ENCODE measurements at places on chromosomes 13 and 19. TPM values are rescaled to one million over a fixed set of nuclear protein-coding genes. Genes with fewer than 3 reads are reported as not detected.

GRCh38 chr13:42218576-42218975, 53.4 kb upstream of the AKAP11 start:
- no peak for DNase-seq

GRCh38 chr13:43389983-43390382, 366.6 kb downstream of the DNAJC15 start:
- DNase-seq = no peak

DNA sequence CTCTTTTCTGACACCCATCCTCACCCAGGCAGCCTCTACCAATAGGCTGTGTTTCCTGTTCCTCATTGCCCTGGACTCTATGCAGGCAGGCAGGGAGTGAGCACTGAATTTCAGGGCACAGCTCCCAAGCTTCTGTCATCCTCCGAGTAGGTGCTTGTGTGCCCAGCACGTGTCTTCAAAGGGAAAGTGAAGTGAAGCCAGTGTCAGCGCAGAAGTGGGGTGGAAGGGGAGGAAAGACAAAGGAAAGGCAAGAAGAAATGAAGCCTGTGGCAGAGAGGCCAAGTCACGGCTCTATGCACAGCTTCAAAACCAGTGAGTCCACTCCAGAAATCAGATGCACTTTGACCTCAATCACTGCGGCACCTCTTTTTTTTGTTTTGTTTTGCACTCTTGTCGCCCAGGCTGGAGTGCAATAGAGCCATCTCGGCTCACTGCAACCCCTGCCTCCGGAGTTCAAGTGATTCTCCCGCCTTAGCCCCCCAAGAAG, 16.9 kb downstream of the CEBPA start:
- no peak for DNase-seq

The IL4I1 gene
- total RNA-seq = 1.5 TPM

DNA sequence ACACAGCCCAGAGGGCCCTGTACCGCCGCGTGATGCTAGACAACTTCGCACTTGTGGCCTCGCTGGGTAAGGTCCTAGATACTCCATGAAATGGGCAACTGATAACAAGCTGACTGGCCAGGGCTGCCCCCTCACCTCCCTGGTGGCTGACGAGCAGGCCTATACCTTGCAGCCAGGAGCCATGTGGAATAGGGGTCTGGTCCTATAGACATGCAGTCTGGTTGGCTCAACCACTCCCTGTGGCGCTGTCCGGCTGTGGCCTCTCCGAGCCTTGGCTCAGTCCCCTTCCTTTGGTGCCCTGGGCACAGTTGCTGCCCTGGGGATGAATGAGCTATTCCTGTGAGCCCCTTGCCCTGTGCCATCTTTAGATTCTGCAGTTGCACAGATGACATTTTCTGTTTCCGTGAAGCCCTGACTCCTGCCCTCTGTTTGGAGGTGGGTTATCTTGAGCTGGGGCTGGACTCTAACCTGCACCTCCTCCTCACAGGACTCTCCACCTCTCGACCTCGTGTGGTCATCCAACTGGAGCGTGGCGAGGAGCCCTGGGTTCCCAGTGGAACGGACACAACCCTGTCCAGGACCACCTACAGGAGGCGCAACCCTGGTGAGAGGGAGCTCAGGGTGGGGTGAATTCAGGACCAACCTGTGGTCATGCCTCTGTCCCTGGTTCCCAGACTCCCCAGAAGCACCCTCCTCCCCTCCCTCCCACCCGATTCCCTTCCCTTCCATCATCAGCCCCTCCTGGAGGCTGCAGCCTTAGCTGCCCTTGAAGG, 2.5 kb downstream of the ZNF324 start:
- no peak for DNase-seq

DNA sequence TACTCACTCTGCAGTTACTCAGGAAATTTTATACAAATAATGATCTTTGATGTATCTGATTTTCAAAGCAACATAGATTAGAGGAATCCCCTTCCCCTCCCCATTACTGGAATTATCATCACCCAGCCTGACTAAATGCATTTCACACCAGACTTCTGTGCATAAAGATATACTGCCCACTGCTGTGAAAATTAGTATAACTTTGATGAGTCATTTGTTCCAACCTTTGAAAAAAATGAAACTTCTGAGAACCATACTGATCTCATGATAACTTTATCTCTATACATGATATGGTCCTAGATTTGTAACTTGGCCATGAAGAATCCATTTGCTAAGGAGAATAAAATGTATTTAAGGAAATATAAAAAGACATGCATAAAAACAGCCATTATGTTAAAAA, 63.9 kb downstream of the GPC6 start:
- no peak for DNase-seq

DNA sequence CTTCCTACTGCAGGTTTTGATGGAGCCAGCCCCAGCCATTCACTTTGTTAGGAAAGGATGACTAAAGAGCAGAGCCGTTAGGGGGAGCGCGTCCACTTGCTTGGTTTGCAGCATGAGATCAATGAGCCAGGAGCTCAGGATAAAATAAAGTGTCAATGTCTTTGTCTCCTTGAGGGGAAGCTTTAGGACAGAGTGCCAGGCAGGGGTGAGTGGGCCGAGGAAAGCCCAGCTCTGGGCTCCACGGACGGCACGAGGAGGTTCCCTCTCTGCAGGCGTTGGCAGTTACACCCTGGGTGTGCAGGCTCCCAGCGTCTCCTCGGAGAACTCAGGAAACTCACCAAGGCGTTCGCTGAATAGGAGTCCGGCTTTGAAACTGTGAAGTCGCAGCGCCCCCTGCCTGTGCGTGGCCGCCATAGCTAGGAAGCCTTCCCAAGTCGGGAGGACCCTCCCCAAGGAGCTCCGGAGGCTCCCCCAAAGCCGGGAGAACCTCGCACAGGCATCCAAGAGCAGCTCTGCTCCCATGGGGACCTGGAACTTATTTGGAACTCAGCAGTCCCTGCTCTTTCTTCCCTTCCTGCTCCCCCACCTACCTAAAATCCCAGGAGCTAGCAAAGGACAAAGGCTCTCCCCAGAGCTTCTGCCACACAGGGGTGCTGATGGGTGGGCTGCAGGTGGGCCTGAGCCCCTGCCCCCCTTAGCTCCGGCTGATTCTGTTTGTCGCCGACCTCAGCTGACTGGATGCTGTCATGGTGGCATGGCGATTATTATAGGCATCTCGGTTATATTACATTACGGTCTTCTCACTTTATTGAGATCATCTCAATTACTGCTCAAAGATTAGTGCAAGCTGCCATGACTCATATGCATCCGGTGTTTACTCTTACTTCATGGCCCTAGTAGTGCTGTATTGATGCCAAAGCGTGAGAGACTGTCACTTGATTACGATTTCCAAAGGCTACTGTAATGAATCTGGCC, 34.4 kb downstream of the GSX1 start:
- peak; percentile 64 for DNase-seq

DNA sequence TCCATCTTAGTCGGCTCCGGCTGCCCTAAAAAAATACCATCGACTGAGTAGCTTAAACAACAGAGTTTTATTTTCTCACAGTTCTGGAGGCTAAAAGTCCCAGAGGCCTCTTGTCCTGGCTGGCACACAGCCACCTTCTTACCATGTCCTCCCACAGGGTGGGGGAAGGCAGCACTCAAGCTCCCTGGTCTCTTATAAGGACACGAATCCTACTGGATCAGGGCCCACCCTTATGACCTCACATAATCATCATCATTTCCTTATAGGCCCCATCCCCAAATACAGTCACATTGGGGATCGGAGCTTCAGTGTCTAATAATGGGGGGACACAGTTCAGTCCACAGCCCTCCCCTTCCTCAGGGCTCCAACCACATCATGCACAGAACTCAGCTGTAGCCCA, 2.6 kb upstream of the TUBA3C start:
- no peak for DNase-seq

The ZNF177 gene
- 4.6 TPM for total RNA-seq

- no peak for DNase-seq
Observed at GRCh38 chr19:47446534-47447469, 24.9 kb downstream of the SLC8A2 start.

DNA sequence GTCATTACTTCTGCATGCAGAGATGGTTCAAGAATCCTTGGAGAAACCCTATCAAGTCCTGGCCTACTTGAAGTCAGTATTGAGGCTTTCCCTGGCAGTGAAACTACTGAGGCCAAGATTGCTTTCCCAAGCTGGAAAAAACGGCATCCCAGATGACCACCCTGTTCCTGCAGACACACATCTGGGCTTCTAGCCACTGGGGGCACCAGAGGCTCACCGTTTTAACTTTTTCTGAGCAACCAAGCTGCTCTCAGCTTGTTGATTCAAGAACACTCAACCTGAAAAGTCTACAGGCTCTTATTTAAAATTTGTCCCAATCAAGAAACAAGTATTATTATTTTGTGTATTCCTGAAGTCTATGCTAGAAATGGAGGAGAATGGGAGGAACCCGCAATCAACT, 66.6 kb downstream of the SPRYD7 start:
- DNase-seq = no peak

DNA sequence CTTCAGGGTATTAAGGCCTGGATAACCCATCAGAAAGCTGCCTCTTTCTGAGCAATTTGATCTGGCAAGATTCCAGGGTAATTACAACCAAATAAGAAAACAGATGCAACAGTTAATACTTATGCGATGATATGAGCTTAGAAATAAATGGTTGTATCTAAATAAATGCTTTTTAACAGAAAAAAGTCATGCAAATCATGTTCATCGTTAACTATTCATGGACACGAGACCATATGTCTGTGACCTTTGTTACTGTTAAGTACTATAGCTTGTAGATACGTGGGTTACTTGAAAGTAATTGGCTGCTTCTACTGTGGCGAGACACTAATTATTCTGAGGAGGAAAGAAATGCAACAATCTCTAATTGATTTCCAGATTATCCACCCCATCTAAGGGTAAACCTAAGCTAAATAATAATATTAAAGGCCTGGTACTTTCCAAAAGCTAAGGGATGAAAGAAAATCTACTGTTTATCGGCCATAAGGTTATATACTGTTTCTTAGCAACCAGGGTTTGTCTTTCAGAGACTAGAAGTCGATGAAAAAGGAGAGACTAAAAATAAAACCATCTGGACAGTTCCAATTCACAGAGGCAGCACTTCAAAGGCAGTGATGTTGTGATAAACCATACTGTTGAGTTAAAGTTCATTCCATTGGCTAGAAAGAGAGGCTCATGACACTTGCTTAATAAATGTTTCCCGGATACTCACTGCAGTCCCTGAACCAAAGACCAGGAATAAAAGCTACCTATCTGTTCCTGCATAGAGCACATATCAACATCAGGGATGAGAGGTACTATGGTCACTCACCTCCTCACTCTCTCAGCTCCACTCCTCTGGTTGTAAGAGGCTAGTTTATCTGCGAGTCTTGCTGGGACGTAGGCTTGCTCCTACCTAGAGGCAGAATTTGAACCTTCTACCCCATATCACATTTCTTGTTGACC, 1.5 kb downstream of the EPSTI1 start:
- no peak for DNase-seq

GRCh38 chr19:1125601-1126467, 22.0 kb downstream of the GPX4 start:
- DNase-seq = no peak

GRCh38 chr13:98054301-98054700, 88.6 kb upstream of the FARP1 start:
- DNase-seq = no peak

The GAS6 gene
- total RNA-seq = 28.1 TPM

DNA sequence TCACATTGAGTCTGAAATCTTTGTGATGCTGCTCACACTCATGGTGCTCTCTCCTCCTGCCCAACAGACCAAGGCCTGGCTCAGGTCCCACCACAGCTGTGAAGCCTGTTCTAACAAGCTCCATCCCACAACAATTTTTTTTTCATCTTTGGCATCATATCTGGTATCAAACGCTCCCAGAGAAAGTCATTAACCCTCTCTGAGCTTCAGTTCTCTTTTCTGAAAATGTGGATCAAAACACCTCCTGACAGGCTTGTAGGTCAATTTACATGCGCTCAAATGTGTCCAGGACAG, 224.4 kb downstream of the LACC1 start:
- DNase-seq = no peak

DNA sequence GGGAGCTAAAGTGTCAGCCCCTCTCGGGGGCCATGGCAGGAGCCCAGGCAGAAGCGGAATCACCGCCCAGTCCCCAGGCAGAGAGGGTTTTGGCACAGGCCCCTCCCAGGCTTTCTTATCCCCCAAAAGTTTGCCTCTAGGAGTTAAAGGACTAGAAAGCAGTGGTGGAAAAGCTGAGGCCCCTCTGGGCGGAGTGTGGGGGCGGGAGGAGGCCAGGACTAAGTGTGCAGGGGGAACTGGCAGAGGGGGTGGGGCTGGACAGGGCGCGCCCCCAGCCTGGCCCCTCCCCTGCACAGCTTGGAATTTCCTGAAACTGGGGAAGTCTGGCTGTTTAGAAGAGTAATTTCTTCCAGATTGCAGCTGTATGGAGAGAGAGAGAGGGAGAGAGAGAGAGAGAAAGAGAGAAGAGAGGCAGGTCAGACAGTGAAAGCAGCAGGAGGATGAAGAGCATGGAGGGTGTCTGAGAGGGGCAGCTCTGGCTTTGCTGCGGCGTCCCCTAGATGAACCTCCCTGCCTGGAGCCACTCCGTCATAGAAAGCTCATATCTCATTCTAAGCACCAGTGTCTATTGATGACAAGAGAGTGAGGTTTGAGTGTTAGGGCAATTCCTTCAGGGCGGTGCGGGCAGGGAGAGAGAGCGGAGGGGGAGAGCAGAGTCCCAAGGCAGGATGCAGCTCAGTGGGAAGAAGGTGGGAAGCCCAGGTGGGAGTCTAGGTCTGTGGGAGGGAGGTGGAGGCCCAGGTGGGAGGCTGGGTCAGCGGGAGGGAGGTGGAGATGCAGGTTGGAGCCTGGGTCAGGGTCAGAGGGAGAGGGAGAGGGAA, at the start of gene CDC42EP5:
TSS of gene CDC42EP5 (minus strand) at position 226 of the 821 bp plus-strand sequence. CDS start 7,749 bp downstream, outside the sequence.
- no peak for DNase-seq

The GIPC3 gene
- 0.92 TPM for total RNA-seq

The GPR18 gene
- total RNA-seq = not detected

DNA sequence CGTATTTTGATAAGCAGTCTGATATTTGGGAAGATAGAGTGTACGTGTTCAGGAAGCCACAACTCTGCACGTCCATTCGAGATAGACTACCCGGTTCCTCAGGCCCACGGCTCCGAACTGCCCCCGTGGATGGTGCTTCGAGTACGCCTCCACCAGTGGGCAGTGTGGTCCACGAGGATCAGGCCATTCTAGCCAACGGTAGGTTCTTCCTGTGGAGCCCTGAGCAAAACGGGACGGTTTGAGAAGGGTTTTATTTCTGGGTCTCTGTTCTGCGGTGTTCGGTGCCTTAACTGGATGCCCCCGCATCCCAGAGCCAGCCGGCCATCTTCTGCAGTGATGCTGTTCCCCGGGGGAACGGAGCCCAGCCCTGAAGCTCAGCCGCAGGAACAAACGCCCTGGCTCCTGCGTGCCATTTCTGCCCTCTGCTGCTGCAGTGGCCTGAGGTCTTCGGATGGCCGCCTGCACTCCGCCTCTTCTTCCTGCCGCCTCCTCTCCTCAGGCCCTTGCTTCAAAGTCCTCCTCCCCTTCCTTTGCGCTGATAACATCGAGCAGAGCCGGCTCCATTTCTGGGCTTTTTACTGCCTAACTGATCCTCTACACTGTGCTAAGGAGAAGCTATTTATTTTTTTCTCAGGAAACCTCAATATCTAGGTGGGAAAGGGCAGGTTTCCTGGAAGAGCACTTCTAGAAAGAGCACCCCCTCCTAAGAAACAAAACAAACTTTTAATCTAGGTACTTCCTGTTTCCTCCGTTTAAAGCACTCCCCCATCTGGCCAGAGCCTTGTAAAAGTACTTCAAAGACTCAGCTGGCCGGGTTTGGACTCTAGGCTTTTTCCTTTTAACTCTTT, 36.2 kb upstream of the SLC46A3 start:
- DNase-seq = no peak

Data from Panc1 (cell line).